ENCODE measurements at places on chromosomes 4 and X. TPM values are rescaled to one million over a fixed set of nuclear protein-coding genes. Genes with fewer than 3 reads are reported as not detected.

FAM156B gene
- 13.8 TPM for total RNA-seq

TET2 gene
- 5.7 TPM for total RNA-seq

CSAG1 gene
- not detected for total RNA-seq

CLGN gene
- 0.78 TPM for total RNA-seq

DMRTC1 gene
- not detected for total RNA-seq

All from hair follicular keratinocyte (primary cell).